RKO (cell line): ENCODE measurements at places on chromosomes 6 and 20.
A peak's percentile ranks its signal among the peaks of the same experiment; 100 is the strongest.

DNA sequence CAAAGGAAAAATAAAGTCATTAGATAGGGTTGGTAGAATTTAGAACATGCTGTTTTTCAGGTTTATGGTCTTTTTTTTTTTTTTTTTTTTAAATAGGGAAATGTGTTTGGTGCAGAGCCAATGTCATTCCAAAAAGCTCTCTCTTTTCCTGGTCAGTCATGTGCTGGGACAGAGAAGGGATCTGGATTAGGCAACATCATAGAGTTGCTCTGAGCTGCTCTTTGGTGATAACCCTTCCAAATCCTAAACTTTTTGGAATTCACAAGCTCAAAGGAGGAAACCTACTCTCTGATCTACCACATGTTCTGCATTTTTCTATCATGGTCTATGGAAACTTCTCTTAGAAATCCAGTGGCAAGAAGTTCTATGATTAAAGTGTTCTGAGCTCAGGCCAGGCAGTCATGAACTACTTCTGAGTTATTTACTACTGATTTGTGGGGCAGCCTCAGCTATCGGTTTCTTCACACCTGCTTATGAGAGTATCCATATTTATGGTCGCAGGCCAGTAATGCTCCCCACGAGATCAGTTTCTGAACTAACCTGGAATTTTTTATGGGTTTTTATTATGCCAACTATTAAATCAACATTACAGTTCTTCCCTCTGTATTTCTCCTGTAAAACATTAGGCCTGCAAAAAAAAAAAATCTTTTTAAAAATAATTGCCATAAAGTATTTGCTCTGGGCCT lies 4.8 kb downstream of the EDN1 start:
- no peak for DNase-seq

DNA sequence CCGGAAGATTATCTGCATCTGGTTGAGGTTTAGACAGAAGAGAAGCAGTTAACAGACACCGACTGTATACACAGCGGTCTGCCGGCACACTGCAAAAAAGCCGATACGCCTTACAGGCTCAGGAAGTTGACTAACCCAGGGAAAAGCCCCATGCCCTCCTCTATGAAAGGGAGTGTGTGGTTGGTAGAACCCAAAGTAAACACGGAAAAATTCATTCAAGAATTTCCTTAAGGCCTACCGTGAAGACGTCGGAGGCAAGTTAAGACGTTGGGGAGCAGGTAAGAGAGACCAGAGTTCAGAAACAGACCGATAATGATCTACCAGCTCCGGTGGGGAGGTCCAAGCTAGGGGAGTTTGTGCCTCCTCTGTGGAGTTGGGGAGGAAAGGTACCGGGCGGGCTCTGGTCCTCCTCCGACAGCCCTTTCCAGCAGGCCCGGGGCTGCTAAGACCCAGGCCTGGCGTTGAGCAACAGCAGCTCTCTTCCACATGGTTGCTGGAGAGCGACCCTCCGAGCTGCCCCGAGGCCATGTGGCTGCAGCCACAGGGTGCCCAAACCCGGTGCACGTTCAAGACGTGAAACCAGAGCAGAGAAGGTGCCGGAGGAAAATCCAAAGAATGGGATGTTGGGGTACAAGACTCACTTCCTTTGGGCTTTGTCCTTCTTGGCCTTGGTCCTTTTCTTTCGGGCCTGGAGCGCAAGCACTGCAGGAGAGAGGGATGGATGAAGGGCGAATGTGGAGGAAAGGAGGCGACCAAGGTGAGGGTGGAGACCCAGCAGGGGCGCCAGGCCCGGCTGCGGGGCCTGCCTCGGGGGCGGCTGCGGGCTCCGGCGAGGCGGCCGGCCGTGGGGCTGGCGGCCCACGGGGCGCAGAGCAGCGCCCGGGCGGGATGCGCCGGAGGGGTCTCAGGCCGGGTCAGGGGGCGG lies 809 bp downstream of the SRPK1 start:
- DNase-seq = peak; percentile 83

- no peak for DNase-seq
Observed at GRCh38 chr6:139429580-139430145, 55.2 kb upstream of the CITED2 start.

DNA sequence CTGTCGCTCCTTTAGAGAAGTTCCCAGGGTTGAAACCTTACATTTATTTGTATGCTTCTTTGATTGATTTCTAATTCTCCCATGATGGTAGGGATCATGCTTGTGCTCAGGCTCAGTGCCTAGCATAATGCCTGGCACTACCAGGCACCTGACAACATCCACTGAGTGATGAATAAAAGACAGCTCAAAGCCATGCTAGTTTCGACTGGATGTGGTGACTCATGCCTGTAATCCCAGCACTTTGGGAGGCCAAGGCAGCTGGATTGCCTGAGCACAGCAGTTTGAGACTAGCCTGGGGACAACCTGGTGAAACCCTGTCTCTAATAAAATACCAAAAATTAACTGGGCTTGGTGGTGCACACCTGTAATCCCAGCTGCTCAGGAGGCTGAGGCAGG lies 11.6 kb upstream of the CD164 start:
- DNase-seq = peak; percentile 68

- peak; percentile 26 for DNase-seq
Observed at GRCh38 chr20:45450097-45450818, 19.3 kb upstream of the WFDC2 start.

- DNase-seq = no peak
Observed at GRCh38 chr6:74048387-74048786, 352.4 kb downstream of the CD109 start.

DNA sequence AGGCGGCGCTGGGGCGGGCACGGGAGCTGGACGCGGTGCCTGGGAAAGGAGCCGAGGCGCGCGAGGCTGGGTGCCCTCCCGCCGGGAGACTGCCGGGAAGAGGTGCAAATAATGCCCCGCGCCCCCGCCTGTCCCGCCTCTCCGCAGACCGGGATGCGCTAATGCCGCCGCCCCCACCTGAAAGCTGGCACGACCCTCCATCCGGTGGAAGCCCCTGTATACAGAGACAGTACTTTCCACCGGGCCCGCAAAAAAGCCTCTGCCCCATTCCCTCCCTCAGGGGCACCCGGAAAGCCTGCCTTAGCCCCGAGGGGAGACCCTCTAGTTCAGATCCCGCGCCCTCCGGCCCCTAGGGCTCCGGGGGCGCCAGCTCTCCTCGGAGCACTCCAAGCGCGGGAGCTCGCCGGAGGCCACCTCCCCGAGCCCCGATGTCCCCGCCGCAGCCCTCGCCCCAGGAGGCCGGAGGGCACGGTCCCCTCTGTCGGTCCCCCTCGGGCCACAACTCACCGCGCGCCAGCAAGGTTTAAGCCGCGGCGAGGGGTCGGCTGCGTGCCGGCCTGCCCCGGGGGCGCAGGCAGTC lies 1.2 kb downstream of the GRM4 start:
- DNase-seq = no peak

- DNase-seq = no peak
Observed at GRCh38 chr6:83431545-83432155, 799 bp upstream of the ME1 start.

DNA sequence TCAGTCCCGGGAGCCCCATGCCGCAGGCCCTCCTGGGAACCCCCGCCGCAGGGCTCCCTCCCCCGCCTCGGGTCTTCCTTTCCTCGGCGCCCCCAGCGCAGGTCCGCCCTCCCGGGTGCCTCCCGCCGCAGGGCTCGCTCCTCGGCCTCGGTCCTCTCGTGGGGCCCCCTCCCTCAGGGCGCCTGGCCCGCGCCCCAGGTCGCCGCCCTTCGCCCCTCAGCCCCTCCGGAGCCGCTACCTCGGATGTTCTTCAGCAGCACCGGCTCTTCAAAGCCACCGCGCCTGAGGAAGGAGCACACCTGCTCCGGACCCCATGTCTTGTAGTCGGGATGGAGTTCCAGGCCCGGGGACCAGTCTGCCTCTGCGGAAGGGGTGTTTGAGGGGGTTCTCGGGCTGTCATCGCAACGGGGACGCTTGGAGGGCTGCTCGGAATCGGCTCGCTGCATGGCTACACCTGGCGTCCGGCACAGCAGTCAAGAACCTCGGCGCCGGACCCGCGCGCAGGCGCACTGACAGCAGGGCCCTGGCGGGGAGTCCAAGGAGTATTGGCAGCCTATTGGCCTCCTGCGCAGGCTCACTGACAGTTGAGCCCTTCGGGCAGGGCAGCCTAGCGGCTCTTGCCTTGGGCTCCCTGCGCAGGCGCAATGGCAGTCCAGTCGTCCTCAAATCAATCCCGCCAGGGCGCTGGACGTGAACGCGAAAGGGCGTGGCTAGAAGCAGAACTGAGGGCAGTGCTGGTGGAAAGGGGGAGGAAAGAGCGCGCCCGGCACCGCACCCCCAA lies at the start of gene SAMHD1:
Gene SAMHD1 (minus strand): TSS at position 511 of the 781 bp plus-strand sequence. CDS start 65 bp downstream, at position 446.
- DNase-seq = peak; percentile 100

DNA sequence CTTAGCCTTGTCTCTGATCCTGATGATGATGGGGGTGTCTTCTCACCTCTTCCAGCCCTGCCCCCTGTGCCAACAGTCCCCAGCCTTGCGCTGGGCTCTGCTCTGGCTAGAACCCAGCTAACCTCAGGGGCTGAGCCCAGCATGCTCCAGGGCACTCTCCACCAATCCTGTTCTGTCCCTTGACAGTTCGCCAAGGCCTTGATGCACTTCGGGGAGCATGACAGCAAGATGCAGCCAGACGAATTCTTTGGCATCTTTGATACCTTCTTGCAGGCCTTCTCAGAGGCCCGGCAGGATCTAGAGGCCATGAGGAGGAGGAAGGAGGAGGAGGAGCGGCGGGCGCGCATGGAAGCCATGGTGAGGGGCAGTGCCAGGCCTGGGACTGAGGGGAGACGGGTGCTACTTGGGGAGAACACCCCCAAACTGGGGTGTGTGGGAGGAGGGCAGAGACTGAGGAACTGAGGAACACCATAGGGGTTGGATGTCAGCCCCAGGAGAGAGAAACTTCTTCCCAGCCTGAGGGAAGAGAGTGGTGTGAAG lies 33.1 kb downstream of the MOCS1 start:
- no peak for DNase-seq

DNA sequence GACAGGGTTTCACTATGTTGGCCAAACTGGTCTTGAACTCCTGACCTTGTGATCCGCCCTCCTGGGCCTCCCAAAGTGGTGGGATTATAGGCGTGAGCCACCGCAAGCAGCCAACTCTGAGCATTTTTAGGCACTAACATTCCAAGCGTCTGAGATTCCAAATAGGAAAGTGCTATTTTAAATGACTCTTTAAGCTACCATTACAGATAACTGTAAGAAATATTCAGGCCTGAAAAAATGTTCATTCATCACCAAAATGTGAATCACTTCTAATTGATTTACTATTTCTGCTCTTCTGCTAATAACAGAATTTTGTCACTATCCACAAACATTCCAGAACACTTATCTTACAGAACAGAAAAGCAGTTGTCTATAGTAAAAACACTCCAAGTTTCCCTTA lies 106.5 kb downstream of the BACH2 start:
- DNase-seq = no peak

GRCh38 chr20:51339721-51340450 lies 202.6 kb downstream of the NFATC2 start:
- DNase-seq = no peak

GRCh38 chr20:11204926-11205768 lies 531.3 kb upstream of the JAG1 start:
- peak; percentile 79 for DNase-seq

GRCh38 chr6:170131351-170131750 lies 159.5 kb downstream of the DLL1 start:
- no peak for DNase-seq
